ENCODE measurements at places on chromosomes 12 and 14.

DNA sequence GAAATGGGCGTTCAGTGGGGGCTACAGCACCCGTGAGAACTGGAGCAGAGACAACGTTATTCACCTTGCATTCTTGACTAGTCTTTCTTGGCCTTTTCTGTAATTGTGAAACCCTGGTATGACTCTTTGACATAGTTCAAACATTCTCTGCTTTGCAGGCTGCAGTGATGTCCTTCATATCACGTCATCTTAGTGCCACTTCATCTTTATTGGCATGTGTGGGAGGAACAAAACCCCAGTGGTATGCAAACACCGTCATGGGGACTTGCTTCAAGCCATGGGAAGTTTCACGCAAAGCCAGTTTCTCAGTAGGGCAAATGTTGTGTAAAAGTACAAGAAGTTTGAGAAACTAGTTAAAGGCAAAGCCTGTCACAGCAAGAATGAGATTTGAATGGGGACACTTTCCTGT, 20.2 kb upstream of the DUSP16 start:
- DNase-seq: peak; percentile 81

GRCh38 chr14:98651037-98651436, 621.0 kb downstream of the BCL11B start:
- no peak for DNase-seq

- DNase-seq: no peak
Observed at GRCh38 chr12:24366514-24366913, 417.0 kb upstream of the SOX5 start.

GRCh38 chr12:127455347-127456265, 811.4 kb upstream of the TMEM132C start:
- DNase-seq: no peak

DNA sequence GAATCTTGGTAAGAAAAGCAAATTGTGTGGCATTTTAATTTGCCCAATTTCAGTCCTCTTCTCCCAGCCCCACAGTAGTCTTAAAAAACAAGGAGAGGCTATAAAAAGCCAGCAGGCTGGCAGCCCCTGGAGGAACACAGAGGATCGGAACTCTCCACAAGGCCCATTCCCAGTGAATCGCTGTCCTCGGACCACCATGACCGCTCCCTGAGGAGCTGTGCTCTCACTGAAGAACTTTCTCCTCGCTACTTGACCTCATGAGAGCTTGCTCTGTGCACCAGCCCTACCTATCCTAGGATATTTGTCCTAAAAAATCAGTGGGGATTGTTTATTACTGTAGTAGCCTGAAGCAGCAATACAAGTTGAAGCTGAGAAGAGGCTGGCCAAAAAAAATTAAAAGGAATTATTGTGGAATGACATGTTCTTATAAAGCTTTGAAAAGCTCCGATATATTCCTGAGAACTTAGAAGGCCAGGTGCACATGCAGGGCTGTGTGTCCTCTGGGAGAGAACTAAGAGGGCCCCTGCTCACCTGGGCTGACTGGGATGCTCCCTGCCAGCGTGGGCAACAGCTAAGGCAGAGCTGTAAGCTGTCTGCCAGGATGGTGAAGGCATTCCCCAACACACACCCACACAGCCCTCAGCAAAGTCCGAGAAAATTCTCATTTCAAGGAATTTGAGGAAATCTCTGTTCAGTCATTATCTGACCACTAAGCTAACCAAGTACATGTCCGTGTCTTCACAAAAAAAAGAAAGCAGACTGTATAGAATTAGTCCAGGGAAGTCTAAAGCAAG, 148.8 kb upstream of the SFSWAP start:
- DNase-seq: no peak

DNA sequence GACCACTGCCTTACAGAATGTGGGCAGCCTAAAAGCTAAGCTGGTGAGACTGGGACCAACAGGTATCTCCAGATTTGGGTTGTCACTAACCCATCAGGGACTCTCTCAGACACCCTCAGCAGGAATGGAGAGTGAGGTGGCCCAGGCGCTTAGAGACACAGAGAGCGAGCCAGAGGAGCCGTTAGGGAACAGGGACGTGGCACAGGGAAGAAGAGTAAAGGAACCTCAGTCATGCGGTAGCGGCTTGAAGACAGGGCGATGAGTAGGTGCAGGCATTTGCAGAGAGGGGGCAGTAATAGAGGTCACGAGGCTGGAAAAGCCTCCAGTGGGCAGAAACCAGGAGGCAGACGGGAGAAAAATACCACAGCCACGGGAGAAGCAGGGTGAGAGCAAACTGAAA, 158.0 kb upstream of the CCND2 start:
- DNase-seq: no peak

DNA sequence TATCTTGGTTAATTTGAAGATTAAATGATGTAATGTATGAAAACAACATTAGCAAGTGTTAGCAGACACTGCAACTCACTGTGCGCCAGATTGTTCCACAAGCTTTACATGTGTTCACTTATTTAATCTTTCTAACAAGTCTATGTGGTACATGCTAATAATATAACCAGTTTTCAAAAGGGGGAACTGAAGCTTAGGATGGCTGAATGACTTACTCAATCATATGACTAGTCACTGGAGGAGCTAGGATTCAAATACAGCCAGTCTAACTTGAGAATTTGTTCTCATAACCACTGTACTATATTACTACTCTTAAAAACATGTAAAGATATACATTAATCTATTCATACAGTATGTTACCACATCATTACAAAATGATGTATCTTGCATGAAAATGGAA, 60.5 kb upstream of the LRIG3 start:
- no peak for DNase-seq

DNA sequence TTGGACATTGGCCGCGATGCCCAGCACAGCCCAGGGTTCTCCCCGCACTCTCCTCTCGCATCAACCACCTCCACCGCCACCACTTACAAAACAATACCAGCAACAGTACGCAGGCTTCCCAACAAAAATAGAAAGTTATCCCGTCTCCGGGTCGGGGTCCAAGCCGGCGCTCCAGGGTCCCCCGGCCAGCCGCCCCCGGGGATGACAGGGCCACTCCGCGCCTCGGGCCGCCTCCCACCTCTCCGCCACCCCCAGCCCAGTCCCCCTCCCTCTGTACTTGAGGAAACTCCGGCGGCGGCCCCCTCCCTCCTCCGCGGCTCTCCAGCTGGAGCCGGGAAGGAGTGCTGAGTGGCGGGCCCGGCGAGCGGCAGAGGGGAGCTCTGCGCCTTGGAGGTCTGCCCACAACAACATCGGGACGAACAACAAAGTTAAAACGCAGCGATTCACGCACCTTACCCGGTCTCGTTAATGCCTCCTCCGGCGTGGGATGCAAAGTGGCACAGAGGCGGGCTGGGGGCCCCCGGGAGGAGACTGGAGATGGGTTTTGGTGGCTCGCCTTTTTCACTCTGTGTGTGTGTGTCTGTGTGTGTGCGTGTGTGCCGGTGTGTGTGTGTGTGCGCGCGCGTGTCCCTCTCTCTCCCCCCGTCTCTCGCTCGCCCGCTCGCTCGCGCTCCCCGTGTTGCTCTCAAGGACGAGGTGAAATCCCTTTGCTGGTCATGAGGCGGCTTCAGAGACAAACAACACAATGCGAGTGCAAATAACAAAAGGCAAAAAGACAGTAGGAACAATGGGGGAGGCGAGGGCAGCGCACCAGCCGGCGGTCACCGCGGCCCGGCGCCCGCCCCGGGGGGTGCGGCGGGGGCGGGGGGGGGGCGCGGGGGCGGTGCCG, 386.8 kb downstream of the BCAT1 start:
- DNase-seq: peak; percentile 20

GRCh38 chr12:46459861-46460545, 87.4 kb upstream of the SLC38A2 start:
- peak; percentile 51 for DNase-seq

DNA sequence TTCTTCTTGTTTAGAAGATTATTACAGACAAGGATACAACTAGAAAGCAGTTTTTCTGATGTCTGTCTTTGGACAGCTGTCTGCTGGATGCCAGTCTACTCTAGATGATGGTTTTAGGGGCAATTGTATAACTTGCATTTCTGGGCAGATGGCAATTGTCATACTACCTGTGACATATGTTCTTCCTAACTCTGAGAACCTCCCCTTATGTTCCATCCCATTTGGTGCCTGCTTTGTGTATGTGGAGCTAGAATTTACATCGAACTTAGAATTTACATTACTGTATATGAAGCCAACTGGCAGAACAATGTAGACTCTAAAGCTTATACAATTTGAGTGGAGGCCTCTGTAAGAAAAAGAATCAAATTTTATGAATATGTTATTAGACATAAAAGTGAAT, 430.2 kb upstream of the SEL1L start:
- no peak for DNase-seq

GRCh38 chr12:107478881-107479280, 206.7 kb upstream of the PWP1 start:
- DNase-seq: no peak

GRCh38 chr12:98332642-98333041, 182.7 kb upstream of the TMPO start:
- no peak for DNase-seq

DNA sequence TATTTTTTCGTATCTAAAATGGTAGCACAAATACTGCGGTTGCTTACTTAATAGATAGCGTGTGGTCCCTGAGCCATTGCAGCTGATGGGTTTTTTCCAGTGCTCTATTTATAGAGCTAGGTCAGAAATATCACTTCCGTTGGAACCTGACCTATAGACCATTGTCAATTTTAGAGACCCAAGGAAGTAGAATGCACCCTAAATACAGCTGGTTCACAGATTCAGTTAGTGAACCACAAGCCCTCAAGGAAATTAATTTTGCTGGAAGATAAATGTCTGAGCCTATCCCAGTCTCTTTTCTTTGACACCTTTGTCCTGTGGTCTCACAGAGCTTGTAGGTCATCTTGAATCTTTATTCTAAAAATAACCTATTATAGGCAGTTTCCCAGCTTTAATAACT, 391.0 kb downstream of the ZFP36L1 start:
- DNase-seq: no peak

DNA sequence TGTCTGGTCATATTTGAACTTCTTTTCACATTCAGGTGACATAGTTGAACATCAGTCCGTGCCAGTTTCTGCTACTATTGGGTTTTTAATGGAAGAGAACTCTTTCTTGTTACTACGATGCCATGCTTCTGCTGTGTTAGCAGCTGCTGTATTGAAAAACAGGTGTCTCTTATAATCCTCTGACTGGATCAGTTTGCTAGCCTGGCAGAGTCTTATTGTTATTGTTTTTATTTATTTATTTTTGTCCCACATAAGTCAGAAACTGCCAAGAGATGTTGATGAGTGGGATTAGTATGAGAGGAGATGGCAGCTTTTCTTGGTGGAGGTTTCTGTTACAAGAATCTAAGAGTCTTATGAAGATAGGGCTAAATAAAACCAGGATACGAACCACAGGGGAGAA, 14.6 kb downstream of the ETV6 start:
- DNase-seq: no peak

GRCh38 chr14:65496178-65496993, 83.9 kb downstream of the FUT8 start:
- DNase-seq: no peak

DNA sequence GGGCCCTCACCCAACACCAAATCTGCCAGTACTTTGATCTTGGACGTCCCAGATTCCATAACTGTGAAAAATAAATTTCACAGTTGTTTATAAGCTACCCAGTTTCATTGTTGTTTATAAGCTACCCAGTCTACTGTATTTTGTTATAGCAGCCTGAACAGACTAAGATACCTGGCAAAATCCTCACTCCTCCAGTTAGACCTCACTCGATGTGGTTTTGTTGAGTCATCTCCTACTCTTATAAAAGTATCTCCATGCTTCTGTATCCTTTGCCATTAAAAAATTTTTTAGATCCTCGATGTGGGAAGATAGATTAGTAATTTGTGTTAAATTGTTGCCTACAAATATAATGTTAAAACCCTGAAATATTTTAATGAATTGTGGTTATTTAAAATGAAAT, 16.0 kb downstream of the TXNDC16 start:
- DNase-seq: no peak

- DNase-seq: no peak
Observed at GRCh38 chr12:87259391-87259790, 769.8 kb downstream of the C12orf50 start.

DNA sequence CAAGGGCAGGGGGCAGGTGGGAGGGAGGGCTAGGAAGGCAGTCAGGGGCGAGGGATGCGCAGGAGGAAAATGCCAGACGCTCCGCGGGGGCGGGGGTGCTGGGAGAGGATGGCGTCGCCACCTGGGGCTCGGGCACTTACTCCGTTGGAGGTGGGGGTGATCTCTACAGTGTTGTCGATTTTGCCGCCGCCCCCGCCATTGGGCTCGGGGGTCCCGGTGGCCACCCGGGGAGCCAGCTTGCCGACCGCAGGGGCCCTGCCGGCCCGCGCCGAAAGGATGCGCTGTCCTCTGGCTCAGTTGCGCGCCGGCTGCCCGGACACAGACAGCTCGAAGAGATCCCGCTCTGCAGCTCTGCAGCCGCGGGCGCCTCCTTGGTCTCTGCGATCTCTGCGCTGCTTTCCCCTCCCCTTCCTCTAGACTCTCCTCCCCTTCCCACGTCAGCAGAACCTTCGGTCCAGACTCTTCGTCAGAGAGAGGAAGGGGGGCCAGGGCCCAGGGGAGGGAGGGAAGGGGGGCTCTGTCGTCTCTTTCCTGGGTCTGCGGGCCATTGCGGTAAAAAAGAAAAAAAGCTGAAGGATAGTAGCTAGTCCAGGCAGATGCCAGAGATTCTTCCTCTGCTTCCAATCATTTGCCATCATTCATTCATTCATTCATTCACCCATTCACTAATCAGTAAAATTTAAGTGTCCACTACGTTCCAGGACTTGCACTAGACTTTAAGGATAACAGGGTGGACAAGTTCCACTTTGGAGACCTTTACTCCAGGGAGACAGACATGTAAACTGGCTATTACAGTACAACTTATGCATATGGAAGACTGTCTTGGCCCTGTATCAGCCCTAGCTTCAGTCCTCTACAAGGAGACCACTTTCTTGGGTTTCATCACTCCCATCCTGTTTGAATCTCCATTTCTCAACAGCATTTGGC, at the start of gene SLC22A17:
SLC22A17 (minus strand) TSS at position 382 of the 927 bp plus-strand sequence.
- DNase-seq: no peak

DNA sequence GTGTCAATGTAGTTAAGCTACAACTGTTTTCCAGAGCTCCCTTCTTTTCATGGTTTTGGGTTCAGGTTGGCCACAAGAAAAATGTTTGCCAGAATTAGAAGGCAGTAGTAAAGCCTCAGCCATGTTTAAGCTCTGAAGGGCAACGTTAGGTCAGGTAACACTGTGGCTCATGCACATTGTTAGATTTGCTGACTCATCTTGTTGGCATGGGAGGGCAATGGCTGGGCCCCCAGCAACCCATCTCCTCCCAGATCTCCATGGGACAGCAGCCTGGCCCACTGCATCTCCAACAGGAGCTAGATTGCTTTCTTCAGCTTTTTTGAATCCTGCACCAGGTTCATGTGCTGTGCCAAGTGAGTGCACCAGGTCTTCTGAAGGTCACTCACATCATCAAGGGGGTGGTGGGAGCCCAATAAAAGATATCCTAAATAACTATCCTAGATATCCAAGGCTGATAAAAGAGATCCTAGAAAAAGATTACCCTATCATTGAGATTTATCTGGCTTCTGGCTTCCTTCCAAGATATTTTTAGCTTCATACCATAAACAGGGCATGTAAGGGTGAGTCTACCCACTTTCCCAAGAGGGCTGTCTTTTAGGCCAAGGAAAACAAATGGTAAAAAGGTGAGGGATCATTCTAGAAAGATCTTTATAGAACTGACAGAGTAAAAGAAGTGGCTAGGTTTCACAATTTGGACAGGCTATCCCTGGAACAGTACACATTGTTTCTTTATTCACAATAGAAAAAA, 28.9 kb downstream of the PTGER2 start:
- DNase-seq: no peak

Measured in inflammatory macrophage treated with lipopolysaccharide for 1 hour (primary cell).